NCI-H526 (cell line): ENCODE measurements at places on chromosomes 1 and 21.

GRCh38 chr1:145871994-145872924, 13.4 kb upstream of the PIAS3 start:
- DNase-seq, result peak; percentile 35

GRCh38 chr21:45140346-45140940, 66.1 kb downstream of the ADARB1 start:
- peak; percentile 86 for DNase-seq

- peak; percentile 20 for DNase-seq
Measured at GRCh38 chr21:32278103-32278502, 746 bp downstream of the MIS18A start.

DNA sequence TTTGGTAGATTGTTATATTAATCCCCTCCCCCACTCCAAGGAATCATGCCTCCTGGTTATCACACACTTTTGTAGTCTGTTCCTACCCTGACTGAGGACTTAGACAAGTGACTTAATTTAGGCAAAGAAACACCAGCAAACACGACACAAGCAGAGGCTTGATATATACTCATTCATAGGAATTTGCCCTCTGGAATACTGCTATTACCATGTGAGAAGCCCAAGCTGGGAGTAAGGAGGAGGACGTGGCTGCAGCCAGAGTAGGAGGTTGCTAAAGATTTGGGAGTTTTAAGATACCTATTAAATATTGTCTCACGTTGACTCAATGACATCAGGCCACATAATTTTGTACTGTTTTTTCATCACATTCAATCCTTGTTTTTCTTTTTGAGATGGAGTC, 100.2 kb downstream of the LRRC53 start:
- no peak for DNase-seq

- DNase-seq, result peak; percentile 80
Measured at GRCh38 chr1:57423656-57424211, at the start of gene DAB1. DAB1 (minus strand) TSS chr1:57424060; CDS start chr1:57291030, 133,030 bp downstream.

DNA sequence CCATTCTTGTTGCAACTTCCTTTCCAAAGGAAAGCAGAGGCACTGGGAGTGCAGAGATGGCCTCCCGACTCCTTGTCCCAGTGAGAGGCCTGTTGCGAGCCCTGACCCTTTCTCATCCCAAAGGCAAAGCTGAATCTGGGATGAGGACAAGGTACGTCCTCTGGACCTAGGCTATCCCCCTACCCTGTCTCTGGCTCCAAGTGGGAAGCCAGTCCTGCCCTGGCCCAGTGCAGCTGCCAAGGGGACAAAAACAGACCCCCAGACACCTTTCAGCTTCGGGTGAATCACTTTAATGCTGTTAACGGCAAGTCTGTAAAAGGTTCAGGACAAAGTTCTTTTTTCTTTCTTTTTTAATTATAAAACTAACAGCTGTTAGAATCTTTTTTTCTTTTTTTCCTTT, 2.5 kb downstream of the TSSK3 start:
- no peak for DNase-seq

DNA sequence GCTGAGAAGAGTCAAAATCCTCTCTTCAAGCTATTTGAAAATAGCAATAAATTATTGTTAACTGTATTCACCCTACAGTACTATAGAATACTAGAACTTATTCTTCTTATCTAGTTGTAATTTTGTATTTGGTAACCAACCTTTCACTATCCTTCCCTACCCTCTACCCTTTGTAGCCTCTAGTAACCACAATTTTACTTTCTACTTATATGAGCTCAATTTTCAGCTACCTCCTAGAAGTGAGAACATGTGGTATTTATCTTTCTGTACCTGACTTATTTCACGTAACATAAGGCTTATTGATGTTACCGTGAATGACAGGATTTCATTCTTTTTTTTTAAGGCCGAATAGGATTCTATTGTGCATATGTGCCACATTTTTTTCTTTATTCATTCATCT, 30.0 kb downstream of the ZC3H11B start:
- DNase-seq, result no peak

- DNase-seq, result peak; percentile 69
Measured at GRCh38 chr1:115052454-115053083, 22.9 kb downstream of the TSHB start.

GRCh38 chr1:56527548-56528302, 51.6 kb downstream of the PLPP3 start:
- DNase-seq, result no peak

DNA sequence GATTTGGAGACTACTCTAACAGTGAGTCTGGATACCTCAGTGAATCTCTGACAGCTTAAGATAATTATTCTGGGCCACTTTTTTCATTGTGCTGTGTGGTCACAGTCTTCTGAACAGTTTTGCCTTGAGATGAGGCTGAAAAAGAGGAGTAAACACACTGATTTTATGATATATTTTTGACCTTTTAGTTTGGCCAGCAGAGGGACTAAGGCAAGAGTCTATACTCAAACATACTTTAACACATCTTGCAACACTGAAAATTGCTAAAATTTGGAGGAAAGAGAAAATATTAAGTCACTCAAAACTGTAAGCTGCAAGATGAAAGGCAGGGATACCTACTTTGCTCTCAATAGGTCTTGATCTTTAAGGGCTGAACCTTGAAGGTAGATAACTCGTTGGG, 182.7 kb downstream of the KCNT2 start:
- no peak for DNase-seq

DNA sequence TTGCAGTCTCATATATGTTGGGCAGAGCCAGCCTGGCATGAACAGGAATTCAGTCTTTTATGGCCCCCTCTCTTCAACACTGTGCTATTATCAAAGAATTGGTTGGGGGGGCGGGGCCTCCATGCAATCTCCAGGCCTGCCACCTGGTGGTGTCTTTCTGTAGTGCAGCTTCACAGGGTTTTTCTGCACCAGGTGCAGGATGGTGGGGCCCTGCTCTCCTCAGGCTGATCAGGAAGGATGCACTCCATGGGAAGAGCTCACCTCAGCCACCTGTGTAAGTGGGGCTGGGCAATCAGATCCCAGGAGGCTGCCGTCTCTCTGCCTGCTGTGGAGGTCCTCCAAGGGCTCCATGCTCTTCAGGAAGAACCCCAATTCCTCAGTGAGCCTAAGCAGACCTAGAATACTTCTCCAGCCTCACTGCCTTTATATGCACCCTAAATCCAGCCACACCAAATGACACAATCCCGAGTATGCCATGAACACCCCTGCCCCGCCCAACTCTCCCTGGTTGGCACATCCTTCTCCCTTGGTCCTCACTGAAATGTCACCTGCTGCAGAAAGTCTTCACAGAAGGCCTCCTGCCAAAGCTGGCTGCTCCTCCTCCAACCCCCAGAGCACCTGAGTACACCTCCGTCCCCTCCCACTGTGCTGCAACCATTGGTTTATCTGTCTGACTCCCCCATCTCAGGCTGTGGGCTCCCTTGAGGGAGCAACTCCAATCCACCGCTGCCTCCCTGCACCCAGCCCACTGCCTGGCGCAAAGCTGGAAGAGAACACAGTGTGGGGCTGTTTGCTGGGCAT, 16.5 kb downstream of the STK40 start:
- DNase-seq, result peak; percentile 95

DNA sequence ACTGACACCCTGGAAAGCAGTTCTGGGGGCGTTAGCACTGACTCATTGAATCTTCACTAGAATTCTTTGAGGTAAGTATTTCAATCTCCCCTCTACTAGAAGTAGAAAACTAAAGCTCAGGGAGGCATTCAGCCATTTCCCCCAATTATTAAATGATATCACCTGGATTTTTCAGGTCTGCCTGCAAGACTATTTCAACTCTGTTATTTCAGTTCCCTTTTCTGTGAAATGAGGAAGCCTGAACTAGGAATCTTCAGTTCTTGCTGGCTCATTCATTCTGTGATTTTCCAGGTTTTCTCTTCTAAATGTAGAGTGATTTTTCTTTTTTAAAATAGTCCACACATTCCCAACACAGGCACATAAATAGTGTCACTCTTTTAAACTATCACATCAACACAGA, 337.0 kb upstream of the NR5A2 start:
- DNase-seq, result no peak

GRCh38 chr1:168567007-168567406, 9.4 kb upstream of the XCL1 start:
- no peak for DNase-seq

- DNase-seq, result no peak
Measured at GRCh38 chr1:86273066-86273465, 116.5 kb upstream of the COL24A1 start.

- no peak for DNase-seq
Measured at GRCh38 chr21:15455819-15456462, 273.8 kb upstream of the USP25 start.

DNA sequence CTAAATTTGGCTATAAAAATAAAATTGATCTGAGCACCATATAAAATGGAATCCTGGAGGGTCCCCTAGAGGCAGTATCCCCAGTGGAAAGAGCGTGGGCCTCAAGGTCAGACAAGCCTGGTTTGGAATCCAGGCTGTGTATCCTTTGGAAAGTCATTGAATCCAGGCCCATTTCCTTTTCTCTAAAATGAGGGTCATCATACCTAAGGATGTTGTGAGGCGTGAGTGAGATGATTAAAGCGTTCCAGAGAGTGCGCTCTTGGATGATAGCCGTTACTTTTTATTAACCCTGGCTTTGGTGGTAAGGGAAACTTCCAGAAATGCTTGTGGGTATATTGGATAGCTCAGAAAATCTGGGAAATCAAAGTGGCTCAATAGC, 683 bp upstream of the ZNF436 start:
- no peak for DNase-seq

DNA sequence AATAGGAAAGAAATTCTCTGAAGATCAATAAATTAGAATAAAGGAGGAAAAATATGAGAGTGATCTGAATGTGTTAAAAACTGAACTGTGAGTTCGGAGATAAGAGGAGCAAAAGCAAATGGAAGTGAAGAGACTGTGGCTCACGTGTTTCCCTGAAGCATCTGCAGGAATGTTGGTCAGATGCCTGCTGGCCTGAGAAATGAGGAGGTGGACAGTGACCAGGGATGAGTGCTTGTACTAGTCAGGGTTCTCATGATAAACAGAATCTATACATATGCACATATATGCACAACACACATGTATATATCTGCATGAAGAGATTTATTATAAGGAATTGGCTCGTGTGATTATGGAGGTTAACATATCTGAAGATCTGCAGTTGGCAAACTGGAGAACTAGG, 103.4 kb upstream of the TIAM1 start:
- DNase-seq, result no peak

GRCh38 chr1:108824051-108824450, 32.8 kb downstream of the AKNAD1 start:
- no peak for DNase-seq

GRCh38 chr1:56410405-56410804, 169.0 kb downstream of the PLPP3 start:
- DNase-seq, result no peak

DNA sequence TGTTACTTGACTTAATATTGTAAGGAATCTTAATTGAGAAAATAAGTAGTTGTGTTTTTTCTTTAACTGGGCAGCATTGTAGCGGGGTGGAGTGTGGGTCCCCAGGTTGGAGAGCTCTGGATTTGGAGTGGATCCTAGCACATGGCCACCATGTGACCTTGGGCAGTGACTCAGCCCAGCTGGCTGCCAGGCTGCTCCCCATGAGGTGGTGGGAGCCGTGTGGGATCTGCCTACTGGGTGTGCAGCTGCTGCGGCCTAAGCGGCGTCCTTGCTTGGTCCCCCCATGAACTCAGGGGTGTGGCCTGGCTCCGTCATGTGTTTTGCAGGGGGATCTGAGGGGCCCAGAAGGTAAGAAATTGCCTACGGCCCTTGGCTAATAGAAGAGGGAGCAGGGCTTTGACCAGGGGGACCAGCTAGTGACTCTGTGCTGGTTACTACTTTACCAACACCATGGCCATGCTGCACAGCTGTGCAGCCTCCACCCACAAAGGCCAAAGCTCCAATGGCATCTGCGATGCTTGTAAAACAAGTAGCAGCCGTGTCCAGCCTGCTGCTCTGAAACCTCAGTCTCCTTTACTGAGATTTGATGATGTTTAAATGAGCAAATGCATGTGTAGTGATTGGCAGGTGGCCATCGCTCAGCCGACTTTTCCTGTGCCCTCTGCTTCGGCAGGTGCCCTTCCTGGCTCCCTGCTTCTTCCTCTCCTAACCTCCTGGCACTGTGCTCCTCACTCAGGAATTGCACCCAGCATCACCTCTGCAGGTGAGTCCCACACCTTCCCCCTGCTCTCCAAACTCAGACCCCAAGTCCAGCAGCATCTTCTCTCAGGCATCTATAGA, 68.3 kb downstream of the ADARB1 start:
- no peak for DNase-seq

DNA sequence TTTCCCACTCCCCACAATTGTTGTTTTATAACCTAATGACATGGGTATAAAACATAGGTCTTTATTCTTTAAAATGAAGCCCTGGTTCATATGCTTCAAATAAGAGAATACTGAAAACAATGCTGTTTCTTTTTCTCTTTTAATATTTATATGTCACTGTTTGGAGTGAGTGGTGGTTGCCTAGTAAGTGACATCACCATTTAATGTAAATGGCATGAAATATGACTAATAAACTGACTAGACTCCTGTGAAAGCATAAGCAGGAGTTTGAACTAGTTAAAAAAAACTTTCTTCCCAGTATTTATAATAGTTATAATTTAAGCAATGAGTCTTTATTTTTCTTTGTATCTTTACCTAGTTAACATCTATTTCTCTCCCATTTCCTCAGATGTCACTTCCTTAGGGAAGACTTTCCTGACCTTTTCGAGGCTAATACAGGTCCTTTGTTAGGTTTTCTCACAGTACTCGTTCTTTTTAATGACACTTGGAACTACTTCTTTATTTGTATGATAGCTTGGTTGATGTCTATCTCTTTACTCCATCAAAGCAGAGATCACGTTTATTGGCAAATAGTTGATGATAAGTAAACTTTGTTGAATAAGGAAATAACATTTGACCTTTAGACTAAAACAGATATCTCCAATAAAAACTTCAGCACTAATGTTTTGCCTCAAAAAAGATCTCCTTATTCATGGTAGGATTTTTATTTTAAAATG, 105.4 kb upstream of the PDC start:
- no peak for DNase-seq

DNA sequence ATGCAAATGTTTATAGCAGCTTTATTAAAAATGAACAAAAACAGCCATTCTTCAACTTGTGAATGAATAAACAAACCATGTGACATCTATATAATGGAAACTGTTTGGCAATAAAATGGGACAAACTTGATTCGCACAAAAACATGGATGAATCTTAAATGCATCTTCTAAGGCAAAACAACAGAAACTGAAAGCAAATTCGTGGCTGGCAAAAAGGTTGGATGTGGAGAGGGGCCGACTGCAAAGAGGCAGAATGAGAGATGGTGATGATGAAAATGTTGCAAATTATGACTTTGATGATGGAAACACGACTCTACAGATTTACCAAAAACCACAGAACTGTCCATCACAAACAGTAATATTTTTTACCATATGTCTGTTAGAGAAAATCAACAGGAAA, 327.0 kb upstream of the NR5A2 start:
- no peak for DNase-seq

DNA sequence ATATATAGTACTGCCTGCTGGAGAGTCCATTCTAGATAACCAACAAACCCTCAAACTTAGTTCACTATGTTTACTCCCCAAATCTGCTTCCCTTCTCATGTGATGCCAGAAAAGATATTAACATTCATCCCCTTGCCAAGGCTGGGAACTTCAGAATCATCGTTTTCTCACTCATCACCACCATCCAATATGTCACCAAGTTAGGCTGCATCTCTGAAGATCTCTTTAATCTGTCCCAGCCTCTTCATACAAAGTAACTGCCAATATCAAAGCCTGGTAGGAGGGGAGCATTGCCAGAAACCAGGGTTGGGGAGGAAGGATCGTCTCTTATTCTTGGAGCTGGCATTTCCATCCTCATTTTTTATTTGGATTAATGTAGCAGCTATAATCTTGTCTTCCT, 71.6 kb downstream of the XCL2 start:
- DNase-seq, result peak; percentile 27

GRCh38 chr1:91781371-91781825, 104.6 kb downstream of the TGFBR3 start:
- DNase-seq, result peak; percentile 87

GRCh38 chr1:10667861-10668761, 128.3 kb downstream of the CASZ1 start:
- peak; percentile 36 for DNase-seq
